NCI-H2171 treated with DMSO at 0.1 percent for 48 hours (cell line): ENCODE measurements at places on chromosomes 12 and 14.
A peak's percentile ranks its signal among the peaks of the same experiment; 100 is the strongest.

GRCh38 chr12:4829161-4829792, 80.4 kb upstream of the KCNA1 start:
- DNase-seq = no peak

- no peak for DNase-seq
Observed at GRCh38 chr12:105899589-105899988, 239.2 kb downstream of the NUAK1 start.

DNA sequence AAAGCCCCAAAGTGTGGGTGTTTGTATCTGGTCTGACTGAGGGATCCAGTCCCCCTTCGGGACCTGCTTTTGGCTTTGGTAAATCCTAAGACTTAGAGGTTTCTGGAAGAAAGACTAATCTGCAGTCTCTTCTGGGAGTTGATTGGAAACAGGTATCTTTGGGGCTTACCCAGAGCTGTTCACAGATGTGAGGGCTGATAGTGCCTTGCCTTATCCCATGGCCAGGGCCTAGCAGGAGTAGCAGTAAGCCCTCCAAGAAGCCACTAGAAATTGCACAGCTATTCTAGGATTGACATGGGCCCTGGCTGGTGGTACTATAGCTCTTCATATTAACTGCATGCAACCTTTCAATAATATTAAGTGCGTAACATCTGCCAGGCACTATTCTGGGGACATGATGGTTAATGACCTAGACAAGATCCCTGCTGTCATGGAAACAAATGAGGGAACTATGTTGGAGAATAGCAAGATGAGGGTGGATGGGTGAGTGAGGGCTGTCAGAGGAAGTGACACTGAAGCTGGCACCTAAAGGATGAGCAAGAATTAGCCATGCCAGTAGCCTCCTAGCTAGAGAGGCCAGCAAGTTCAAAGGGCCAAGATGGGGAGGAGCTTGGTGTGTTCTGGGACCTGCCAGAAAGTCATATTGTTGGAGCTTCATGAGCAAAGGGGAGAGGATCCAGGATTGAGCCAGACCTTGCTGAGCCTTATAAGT, 71.7 kb downstream of the CRADD start:
- DNase-seq = peak; percentile 33

GRCh38 chr12:103964805-103965204, 867 bp upstream of the TDG start:
- DNase-seq = no peak

DNA sequence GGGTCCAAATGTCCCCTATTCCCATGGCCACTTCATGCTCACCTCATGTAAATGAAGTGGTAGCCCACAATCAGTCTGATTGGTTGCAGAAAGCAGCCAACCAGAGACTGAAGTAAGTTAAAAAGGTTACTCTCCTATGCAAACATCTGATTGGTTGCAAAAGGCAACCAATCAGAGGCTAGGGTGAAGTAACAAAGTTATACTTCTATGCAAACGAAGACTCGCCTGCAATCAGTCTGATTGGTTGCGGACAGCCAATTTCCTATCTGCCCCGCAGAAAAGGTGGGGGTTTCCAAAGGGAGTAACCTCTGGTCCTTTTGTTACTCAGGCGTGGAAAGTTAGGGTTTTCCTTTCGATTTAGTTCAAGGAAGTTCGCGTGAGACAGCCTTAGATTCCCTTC, 208.1 kb upstream of the NEDD1 start:
- no peak for DNase-seq

GRCh38 chr12:49870501-49871262, 27.8 kb upstream of the BCDIN3D start:
- DNase-seq = no peak

DNA sequence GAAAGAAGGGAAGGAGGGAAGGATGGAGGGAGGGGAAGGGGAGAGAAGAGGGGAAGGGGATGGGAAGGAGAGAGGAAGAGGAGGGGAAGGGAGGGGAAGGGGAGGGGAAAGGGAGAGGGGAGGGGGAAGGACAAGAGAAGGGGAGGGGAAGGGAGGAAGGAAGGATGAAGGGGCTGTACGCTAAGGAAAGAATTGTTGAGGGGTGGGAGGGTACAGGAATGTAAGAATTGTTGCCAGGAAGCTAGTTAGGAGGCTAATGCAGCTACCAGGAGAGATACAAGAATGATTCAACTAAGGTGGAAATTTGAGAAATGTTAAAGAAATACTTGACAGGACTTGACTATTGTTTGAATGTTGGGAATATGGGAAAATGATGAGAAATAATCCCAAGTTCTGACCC, 261.2 kb downstream of the DPF3 start:
- no peak for DNase-seq
